ENCODE measurements at places on chromosomes 12 and 14. TPM values are rescaled to one million over a fixed set of nuclear protein-coding genes. Genes with fewer than 3 reads are reported as not detected.

DNA sequence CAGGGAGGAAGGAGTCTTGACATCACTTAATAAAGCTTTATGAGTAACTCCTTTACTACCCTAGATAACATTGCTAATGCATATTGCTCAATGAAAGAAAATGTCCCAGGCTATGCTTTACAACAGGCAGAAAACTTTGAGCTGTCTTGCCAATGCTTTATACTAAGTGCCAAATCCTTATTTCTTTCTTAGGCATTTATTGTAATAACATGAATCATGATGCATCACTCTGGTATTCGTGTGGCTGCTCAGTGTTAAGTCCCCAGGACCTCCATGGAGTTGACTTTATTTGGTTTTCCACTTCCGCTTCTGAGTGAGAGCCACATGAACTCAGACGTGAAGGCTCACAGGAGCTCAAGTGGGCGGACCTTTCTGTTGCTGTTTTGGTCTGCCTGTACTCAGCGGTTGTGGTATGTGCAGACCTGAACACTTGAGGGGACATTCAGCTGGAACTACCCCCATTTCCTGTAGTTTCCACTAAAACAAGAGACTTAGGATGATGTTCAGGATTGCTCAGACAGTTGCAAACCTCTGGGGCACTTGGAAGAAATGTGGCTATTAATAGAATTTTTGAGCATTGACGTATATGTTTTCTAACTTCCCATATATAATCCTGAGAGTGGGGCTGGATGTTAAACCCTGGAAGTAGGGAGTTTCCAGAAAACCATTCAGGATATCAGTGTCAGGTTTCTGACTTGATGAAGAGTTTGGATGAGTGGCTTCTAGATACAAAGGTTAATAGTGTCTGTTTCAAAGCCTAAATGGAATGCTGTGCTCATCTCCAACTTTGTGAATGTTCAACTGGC lies 258.6 kb downstream of the MSRB3 start:
- no peak for DNase-seq

The EFS gene
- total RNA-seq: 69.6 TPM

DNA sequence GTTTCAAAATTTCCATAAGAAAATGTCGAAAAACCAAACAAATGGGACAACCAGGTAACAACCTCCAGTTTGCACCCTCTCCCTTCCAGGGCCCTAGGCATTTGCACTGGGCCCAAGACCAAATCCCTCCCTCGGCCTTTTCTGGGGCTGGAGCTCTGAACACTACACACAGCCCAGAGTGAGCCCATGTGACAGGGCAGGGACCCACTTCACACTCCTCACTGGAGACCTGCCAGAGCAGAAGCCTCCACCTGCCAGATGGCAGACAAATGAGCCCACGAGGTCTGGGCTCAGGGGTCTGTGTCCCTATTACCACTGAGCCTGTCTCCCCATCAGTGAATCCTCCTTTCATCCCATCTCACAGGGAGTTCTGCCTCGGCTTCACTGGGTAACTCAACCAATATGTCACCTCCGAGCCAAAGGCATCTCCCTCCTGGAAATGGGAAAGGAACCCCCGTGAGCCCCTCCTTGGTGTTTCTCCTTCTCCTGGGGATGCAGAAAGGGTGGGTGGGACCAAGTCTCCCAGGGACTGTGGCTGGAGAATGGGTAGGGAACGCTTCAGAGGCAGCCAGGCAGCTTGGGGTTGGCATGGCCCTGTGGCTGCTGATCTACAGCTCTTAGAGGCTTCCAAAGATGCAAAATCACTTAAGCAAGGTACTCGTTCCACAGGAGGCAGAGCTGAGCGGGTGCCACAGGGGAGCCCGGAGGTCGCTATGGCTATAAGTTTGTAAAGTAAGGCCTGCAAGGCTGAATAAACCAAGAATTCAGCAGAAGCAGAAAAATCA lies 10.6 kb downstream of the VWF start:
- no peak for DNase-seq

The CLEC1A gene
- not detected for total RNA-seq

The FLVCR2 gene
- total RNA-seq: 6.3 TPM

The BCL2L14 gene
- total RNA-seq: 1.1 TPM

GRCh38 chr12:113727651-113728061 lies 238.5 kb downstream of the RBM19 start:
- DNase-seq: no peak

DNA sequence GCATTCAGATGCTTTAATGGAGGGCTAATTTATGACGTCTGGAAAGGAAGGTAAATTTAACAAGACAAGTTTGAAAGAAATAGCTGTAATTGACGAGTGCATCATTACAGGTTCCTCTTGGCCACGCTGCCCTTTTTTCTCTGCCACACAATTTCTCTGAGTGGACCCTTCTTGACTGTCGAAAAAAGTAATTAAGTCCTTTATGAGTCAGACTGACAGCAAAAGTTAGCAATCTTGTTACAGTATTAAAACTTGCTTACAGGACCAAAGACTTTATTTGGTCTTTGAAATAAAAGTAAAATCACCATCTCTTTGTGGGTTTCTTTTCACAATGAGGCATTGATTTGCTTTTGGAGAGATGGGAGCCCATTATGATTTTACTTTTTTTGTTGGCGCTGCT lies 42.6 kb downstream of the SAMD4A start:
- DNase-seq: no peak

The DAO gene
- total RNA-seq: not detected

DNA sequence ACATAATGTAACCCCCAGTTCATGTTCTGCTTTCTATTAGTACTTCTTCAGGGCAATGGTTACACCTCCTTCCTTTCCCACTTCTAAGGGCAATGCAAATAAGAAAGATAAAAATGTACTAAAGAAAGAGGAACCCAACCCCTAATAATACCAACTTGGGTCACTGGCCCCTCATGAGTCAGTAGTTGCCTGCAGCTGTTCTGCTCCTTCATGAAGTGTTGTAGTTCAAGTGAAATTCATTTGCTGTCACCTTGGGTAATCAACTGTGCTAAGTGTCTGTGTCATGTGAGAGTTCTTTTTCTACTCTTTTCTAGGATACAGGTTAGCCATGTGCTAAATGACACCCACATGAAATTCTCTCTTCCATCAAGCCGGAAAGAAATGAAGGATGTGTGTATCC lies 91.8 kb downstream of the PLXNC1 start:
- no peak for DNase-seq

DNA sequence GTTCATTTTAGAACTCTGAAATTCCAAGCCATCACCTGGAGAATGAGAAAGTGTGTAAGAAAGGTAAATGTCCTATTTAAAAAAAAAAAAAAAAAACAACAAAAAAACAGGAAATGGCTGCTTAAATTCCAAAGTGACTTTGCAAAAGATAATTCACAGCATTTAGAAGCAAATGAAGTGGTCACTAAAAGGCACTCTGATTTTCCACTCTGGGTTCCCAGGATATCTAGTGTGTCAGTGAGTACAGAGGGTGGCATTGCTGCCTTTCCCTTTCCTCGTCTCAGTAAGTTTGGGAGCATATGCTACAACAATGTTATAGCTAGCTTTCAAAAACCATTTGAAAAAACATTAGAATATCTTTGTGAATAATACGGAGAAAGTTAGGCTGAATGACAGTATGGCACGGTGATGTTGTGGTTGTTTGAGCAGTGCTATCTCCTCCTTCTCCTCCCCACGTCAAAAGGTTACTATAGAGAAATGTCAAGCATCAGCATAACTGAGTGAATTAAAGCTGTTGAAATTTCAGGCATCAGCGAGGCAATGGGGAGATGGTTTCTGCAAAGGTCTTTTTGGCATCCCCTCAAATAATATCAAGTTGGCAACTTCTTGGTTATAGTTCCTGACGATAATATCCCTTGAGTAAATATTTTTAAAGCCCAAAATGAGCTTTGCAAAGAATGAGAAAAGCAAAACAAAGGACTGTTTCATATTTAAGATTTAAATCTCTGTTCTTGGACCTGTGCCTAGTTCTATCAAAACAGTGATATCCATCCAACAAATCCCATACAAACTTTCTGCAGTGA lies 164.5 kb upstream of the E2F7 start:
- no peak for DNase-seq

- DNase-seq: no peak
Observed at GRCh38 chr14:95440496-95440895, 76.0 kb downstream of the SYNE3 start.

GRCh38 chr14:67735336-67736147 lies 33.9 kb downstream of the RDH12 start:
- DNase-seq: no peak

The EIF2B1 gene
- total RNA-seq: 46.8 TPM

DNA sequence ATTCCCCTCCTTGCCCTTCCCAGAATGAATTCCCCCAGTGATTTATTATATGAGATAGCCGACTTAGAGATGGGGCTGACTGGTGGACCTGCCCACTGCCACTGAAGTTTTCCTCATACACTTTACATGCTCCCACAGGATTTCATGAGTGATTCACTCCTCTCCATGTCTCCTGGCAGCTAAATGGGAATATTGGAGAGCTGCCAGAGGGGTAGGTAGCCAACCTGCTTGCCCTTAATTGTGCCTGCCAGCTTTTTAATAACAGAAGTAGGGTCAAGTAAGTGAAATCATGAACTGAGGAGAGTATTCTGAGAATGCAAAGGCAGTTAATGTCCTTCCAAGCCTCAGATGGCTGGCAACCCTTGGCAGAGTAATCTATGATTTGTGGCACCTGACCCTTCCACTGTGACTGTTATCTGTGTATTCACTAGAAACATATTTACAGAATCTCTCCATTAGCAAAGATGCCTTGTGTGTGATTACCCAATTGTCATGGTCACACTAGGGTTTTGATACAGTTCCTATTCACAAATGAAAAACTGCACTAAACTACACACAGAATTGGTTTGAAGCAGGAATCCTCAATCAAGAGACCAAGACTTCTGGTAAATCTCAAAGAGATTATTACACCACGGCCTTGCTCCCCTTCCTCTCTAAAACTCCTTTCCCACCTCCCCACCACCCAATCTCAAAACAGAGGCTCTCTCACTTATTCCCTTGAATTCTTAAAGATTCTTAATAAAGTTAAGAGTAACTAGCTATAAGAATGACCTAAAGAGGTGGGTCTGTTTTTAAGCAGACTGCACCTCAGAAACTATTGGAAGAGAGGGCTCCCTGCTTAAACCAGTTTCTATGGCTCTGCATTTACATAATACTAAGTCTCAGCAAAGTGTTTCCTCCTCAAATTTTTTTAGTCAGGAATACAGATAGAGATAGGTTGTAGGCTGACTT lies 17.2 kb downstream of the NKX2-1 start:
- DNase-seq: no peak

DNA sequence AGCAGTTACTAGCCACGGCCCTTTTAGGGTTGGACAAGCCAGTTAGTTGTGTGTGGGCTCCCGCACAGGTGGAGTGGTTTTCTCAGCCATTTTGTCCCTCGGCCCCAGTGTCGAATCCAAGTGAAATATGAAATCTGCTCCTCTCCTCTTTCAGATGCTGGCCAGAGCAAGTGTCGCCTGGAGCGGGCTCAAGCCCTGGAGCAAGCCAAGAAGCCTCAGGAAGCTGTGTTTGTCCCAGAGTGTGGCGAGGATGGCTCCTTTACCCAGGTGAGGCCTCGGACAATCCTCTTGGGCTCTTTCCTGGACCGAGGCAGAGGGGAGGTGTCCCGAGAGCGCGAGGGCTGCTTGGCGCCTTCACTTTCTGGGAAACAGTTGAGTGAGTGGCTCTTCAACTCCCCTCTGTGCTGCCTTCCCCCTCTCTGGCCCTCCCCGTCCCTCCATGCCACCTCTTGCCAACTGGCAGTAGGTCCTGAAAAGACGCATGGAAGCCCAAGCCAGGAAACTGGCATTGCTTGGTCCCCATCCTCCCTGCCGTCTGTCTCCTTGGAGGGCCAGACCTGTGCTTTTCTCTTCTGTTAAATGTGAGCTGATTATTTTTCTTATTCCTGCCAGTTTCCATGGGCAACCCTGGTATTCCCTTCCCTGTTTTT lies 74.2 kb downstream of the SMOC1 start:
- no peak for DNase-seq

The SYNDIG1L gene
- 0.34 TPM for total RNA-seq

DNA sequence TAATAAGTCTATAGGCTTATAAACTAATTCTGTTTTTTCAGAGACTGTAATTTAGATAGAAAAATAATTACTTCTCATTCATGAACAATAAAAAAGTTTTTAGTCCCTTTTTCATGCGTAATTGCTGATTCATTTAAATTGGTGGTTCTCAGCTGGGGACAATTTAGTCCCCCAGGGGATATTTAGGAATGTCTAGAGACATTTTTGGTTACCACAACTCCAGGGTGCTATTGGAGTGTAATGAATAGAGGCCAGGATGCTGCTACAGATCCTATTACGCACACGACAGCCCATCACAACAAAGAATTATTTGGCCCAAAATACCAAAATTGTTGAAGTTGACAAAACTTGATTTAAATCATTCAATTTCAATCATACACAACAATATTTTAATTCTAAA lies 22.8 kb upstream of the VCPKMT start:
- DNase-seq: no peak

GRCh38 chr12:113645603-113646002 lies 173.9 kb upstream of the LHX5 start:
- no peak for DNase-seq

GRCh38 chr14:42224053-42224888 lies 617.6 kb downstream of the LRFN5 start:
- DNase-seq: peak; percentile 69

The ATN1 gene
- total RNA-seq: 250 TPM

DNA sequence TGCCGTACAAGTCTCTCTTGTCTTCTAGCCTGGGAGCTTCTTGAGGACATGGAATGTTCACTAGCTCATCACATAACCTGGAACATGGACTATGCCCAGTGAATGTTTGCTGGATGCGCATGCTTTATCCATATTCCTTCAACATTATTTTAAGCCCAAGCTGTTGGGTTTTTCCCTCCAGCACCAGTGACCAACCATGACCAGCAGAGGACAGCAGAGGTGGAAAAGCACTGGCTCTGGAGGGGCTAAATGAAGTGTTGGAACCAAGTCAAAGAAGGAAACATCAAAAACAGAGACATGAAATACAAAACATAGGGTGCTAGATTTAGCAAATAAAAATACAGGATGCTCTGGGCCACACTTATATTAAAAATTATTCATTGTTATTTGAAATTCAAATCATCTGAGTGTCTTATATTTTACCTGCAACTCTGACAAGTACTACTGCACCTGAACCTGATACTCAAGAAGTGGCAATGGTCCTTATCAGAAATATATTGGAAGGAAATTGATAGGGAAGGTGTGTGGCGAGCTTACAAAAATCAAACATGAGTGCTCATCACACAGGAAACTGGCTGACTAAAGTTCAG lies 23.1 kb upstream of the HELB start:
- no peak for DNase-seq

DNA sequence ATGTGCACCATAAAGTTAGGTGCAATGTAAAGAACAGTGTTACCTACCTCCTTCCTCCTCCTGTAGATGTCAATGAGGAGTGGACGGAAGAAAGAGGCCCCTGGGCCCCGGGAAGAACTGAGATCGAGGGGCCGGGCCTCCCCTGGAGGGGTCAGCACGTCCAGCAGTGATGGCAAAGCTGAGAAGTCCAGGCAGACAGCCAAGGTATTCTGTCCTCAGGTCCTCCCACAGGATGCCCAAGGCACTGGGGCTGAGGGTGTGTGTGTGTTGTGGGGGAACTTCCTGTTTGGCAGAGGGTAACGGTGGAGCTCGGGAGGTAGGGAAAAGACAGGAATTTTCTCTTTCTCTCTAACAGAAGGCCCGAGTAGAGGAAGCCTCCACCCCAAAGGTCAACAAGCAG lies 6.4 kb downstream of the ATN1 start:
- DNase-seq: no peak

GRCh38 chr14:24436355-24437019 lies 6.1 kb downstream of the SDR39U1 start:
- no peak for DNase-seq

- no peak for DNase-seq
Observed at GRCh38 chr12:66633676-66634075, 45.2 kb downstream of the GRIP1 start.

The PLXNC1 gene
- 25.4 TPM for total RNA-seq

The HCAR1 gene
- 0.62 TPM for total RNA-seq

GRCh38 chr14:77318006-77318553 lies 2.6 kb downstream of the POMT2 start:
- DNase-seq: no peak

Measured in progenitor cell of endocrine pancreas (in vitro differentiated cells).